ENCODE measurements at places on chromosomes 2 and 18.

DNA sequence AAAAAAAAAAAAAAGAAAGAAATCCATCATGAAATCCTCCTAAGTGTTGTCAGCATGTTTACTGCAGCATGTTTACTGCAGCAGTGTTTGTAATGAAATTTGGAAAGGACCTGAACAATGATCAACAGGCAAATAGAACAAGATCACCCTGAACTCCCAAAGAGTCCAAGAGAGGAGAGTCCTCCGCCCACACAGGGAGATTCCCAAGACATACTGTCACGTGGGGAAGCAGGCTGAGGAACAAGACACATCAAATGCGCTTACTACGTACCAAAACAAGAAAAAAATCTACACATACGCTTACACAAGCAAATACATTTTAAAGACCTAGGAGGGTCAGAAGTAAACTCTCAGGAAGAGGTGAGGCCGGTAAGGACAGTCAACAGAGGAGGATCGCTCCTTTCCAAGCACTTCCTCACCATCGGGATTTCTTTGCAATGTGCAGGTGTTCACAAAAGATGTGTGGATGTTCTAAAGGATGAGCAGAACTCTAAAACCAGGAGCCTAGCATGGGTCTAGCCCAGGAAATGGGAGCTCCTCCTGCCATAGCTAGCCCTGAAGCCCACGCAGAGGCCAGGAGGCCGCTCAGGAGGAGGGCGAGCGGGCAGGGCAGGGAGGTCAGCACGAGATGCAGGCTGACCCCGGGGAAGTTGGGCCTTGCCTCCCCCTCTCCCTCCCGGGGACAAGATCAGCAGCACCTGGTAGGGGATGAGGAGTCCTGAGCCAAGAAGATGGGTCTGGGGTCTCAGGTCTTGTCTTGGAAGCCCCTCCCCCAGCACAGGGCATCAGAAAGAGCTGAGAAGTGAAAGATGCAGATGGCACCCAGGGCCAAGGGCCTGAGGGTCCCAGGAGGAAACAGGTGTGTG lies 66.4 kb downstream of the ZNF516 start:
- DNase-seq, result no peak

DNA sequence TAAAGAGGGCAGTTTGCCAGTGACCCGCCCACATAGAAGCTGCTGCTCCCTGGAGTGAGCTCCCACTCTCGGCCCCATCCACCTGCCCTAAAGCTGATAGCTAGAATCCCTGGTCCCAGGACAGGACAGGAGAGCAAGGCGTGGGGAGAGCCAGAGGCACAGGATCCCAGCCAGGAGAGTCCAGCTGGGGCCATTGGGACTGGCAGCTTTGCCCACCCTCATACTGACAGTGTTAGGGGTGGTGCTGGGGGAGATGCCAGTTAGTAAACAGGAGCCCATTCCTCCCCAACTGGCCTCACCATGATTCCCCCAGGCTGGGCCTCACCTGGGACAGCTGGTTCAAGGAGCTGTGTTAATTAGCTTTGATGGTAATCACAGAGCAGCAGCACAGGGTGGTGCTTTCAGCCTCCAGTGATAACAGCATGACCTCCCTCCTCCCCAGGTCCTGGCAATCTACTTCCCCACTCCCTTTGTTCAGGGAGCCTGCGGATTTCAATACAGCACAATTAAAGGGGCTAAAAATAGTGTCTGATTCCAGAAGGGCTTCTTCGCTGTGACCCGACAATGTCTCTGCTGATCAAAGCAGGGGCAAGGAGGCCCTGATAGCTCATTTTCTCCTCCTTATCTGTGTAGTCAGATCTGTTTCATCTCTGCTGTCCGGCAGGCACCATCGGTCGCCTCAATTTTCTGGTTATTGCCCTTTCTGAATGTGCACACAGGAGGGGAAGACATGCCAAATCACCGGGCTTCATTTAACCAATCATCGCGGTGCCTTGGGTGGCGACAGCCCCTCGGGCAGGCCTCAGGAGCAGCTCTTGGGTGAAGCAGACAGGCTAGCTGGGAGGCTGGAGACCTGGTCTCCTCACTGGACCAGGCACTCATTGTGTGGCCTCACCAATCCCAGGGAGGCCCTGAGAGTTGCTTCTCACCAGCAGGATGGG lies 119.9 kb upstream of the TEX51 start:
- DNase-seq, result no peak

- no peak for DNase-seq
Observed at GRCh38 chr2:29632018-29632417, 289.4 kb downstream of the ALK start.

DNA sequence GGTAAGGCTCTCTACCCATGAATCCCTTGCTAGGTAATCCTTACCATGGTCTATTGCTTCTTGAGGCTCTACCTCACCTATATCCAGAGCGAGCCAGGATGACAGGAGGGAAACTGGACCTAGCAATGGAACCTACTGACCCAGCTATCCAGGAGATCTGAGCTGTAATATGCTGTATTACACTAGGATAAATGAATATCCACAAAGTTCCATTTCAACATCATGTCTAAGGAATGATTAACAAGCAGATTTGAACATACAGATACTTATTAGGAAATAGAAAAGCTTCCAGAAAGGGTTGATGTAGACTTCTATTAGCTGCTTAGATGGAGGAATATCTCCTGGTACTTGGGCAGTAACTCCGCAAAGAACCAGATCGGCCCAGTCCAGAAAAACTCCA lies 110.1 kb downstream of the BAZ2B start:
- DNase-seq, result no peak

- DNase-seq, result no peak
Observed at GRCh38 chr2:44938287-44939105, 3.0 kb upstream of the SIX3 start.

All from activated naive CD4-positive, alpha-beta T cell treated with Interleukin-2 at 50 U/mL for 16 hours (primary cell).